CMK (cell line): ENCODE measurements at places on chromosomes 6 and 20.

DNA sequence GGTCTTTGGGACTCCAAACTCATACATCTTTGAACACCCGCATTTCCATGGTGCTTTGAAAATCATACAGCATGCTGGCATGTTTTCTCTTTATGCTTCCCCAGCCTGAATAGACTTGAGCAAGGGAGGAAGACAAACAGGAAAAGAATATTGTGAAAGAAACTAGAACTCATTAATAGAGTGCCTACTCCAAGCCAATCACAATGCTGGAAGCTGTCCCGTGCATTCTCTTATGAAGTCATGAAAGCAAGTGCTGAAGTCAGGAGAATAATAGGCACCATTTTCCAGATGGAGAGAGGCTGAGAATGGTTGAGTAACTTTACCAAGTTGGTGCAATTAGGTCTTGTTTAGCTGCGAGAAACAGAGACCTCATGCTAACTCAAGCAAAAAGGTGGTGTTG lies 102.5 kb upstream of the PTPRT start:
- DNase-seq: no peak

- DNase-seq: no peak
These were observed 40.3 kb upstream of the TBX18 start for GRCh38 chr6:84804720-84805119.

DNA sequence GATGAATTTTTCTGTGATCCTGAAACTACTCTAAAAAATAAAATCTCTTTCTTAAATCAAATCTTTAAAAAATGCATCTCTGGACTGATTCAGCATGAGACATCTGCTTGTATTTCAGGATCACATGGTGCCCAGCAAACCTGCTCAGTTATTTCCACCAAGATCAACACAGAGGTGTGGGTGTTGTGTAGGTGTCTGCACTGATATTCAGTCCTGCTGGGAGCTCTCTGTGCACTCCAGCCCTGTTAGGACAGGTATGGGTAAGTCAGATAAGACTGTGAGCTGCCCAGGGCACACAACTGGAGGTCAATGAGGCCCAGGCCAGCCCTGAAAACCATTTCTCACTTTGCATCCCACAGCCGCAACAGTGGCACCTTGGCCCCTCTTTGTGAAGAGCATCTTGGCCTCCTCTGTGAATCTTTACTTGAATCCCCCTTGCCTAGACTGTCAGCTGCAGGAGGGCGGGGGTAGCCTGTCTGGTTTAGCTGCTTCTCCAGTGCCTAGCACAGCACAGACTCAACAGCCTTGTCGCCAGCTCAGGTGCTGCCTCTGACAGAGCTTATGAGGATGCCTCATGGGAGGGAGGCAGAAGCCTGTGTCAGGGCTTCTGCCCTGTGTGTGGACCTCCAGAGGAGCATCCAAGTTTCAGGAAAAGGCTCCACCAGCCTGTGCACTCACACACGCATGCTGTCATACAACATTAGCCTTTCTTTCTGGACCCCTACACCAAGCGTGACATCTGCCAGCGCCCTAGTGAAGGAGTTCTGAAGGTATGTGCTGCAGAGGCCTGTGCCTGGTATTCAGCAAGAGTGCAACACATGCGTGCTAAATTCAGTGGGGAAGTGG lies 187.6 kb upstream of the CST7 start:
- no peak for DNase-seq

DNA sequence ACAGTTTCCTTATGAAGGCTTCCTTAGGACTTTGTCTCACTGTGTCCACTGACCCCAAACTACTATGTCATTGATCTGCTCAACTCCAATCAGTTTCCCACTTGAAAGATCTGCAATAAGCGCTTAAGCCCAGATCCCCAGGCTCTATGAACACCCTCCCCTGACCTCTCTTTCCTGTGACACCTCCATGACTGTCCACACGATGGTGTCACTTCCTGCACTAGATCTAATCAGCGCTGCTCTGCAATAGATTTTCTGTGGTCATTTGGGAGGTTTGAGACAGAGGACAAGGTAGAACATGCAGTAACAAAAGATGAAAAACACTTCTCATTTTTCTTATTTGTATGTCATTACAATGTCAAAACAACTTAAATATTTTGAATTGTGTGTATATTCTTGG lies 304.6 kb upstream of the AGPAT4 start:
- DNase-seq: no peak

GRCh38 chr20:38210741-38211140 lies 45.7 kb upstream of the TGM2 start:
- no peak for DNase-seq

GRCh38 chr20:48797275-48797825 lies 30.4 kb downstream of the PREX1 start:
- DNase-seq: no peak

- peak; percentile 69 for DNase-seq
These were observed 272.9 kb downstream of the PRL start for GRCh38 chr6:22023937-22024336.

DNA sequence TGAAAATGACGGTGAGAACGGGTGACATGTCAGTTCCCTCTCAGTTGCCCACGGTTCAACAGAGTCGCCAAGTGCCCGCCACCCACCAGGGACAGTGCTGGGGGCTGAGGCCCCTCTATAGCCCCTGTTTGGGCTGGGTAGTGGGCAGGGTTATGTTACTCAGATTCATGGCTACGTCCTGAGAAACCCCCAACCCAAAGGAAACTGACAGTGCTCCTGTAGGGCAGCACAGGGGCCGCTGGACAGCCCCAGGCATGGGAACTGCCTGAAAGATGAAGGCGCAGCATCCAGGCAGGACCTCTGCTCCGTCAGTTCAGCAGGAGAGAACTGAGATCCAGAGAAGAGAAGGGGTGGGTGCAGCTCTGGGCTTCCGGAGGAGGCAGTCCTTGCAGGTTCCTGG lies 118.9 kb upstream of the PMEPA1 start:
- no peak for DNase-seq

DNA sequence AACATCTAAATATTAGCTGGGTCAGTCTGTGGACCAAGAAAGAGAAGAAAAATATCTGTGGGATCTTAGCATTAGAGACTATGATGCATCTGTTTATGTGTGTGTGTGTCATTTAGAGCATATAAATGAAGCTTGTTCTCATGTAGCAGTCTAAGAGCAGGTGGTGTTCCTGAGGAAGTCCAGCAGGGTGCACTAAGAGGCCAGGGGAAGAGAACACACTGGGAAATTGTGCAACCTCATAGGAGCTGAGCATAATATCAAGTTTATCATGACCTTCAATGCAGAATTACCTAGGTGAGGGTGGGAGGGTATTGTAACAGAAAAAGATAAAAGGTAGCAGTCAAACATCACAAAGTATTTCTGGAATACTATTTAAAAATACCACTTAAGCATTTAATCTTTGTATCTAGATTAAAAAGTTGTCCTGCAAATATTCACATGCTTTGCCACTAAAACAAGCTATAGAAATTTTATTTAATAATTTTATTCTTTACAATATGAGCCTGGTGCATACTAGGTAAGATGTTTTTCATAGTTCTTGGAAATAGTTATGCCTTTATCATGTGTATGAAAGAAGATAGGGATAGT lies 80.5 kb downstream of the SMPDL3A start:
- peak; percentile 8 for DNase-seq

GRCh38 chr6:166286839-166287271 lies 21.3 kb downstream of the PRR18 start:
- DNase-seq: no peak

- DNase-seq: no peak
These were observed 337.5 kb downstream of the EPHA7 start for GRCh38 chr6:93081901-93082300.

DNA sequence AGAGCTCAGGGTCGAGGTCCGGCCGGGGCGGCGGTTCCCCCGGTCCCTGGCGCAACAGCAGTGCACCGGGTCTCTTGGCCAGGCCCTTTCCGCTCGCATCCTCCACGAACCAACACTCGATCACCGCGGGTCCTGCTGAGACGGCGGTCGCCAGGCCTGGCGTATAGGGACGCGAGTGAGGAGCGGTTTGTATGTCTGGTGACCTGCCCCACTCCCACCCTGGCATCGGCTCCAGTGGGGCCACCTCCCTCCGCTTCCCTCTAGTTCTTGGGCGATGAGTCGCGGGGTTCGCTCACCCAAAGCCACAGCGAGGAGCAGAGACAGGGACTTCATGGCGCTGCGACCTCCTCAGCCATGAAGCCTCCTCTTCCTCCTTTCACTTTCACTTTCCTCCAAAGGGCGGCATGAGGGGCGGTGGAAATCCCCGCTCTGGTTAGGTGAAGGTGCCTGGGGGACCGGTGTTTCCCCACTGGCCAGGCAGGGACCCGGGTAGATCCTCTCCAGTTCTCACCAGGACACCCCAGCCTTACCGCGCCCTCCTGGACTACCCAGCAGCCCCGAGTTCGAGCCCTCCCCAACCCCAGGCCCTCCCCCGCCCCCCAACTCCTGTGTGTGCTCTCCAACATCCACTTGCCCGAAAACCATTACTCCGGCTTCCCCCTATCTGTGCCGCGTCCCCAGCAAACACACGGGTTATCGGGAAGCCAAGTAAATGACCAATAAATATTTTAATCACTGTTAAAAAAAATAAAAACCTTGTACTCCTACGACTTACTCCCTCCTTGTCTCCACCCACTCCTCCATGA lies at the start of gene TAPBP:
TAPBP (minus strand) TSS at position 370 of the 806 bp plus-strand sequence; CDS start at position 333, 37 bp downstream.
- DNase-seq: no peak
